IPS-NIHi11 (cell line): ENCODE measurements at places on chromosomes 5 and 9.

DNA sequence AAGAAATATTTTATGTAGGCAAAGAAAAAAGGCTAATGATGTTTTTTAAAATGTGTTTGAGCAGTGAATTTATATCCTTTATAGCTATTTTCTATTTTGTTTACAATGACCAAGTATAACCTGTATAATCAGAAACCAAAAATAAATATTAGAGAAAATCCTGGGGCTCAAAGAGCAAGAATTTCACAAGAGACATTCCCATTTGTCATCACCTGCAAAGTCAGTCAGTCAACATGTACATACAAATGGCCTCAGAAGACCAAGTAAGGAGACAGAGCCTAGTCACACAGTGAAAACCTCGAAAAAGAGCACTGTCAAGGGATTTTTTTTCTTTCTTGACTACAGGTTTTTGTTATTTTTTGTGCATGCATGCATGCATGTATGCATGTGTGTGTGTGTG, 231.4 kb downstream of the GLIS3 start:
- no peak for DNase-seq

DNA sequence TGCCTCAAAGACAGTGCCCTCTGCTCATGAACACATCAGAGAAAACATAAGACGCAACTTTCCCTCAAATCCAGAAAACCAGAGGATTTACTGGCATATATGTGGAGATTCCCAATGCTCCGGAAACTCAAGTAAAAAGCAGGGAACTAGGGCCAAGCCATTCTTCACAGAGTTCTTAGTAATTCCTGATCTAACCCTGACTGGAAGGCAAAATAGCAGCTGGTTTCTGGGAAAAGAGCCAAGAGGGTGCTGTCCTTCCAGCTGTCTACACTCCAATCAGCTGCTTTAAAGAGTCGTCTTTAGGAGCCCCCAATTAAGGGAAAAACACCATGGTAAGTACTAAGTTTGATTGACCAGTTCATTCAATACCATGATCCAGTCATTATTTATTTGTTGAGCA, 49.6 kb downstream of the GNA14 start:
- no peak for DNase-seq

- no peak for DNase-seq
Measured at GRCh38 chr5:138258704-138259292, 15.6 kb downstream of the GFRA3 start.

- no peak for DNase-seq
Measured at GRCh38 chr9:81574405-81574804, 114.9 kb downstream of the TLE1 start.

GRCh38 chr9:8533681-8534080, 734.1 kb upstream of the DMAC1 start:
- no peak for DNase-seq

GRCh38 chr9:88996921-88997235, 5.6 kb downstream of the S1PR3 start:
- no peak for DNase-seq

DNA sequence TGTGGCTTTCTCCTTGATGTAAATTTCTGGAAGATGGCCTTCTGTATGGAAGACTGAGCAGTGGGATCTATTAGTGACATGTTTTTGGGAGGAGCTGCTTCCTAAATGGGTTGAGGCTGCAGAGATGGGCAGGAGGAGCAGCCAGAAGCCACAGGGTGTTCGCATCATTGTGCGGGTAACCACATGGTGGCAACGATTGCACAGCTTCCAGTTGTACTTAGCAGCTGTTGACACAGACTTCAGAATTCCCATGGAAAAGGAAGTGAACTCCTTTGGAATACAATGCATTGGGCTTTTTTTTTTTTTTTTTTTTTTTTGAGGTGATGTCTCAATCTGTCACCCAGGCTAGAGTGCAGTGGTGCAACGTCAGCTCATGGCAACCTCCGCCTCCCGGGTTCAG, 297.3 kb downstream of the NR3C1 start:
- DNase-seq = peak; percentile 26
